ENCODE measurements at places on chromosomes 5 and 9. TPM values are rescaled to one million over a fixed set of nuclear protein-coding genes. Genes with fewer than 3 reads are reported as not detected.

The ADAMTS2 gene
- 141 TPM for total RNA-seq

The MEIKIN gene
- total RNA-seq, result not detected

- DNase-seq, result no peak
Observed at GRCh38 chr9:127953768-127954505, 16.3 kb upstream of the DPM2 start.

GRCh38 chr9:123353041-123353440 is 3.0 kb upstream of the CRB2 start:
- no peak for DNase-seq

GRCh38 chr9:126702151-126703001 is 88.6 kb downstream of the LMX1B start:
- DNase-seq, result peak; percentile 23

- no peak for DNase-seq
Observed at GRCh38 chr9:7300484-7300883, 499.1 kb downstream of the DMAC1 start.

All from MG63 (cell line).